Adrenal gland (tissue), 19 donors: ENCODE measurements at places on chromosomes 1 and 21. TPM values are rescaled to one million over a fixed set of nuclear protein-coding genes. Genes with fewer than 3 reads are reported as not detected.
A peak's percentile ranks its signal among the peaks of the same experiment; 100 is the strongest.

DNA sequence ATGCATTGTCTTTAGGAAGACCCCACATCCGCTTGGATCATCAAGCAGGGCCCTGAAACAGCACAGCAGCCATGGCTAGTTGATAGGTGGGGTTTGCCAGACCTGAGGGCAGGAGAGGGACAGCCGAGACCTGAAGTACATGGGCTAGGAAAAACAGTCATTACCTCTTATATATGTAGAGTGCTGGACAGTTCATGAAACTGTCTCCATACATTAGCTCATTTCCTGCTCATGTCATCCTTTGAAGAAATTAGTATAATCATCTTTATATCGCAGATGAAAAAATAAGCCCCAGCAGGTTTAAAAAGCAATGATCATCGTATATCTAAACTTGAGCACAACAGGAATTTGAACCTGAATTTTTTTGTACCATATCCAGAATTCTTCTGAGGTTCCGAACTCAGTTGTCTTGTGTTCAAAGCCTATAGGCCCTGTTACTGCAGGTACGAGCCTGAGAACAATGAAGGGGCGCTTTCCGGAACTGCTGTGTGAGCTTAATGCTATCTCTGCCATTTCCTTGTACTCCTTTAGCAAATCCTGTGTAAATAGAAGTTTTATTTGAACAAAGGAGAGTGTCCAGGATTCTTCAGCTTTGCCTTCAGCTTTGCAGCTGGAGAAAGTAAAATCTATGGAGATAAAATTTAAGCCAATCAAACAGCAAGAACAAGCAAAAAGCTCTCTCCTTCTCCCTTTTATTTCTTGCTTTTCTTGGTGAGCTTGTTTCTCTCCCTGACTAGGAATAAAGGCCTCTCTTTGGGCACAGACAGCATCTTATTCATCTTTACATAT is 32.4 kb upstream of the DUSP10 start:
- H3K27ac ChIP-seq, result no peak overlapping the region
- H3K36me3 ChIP-seq, result no peaks in the 10 kb centered on the region
- no peaks in the 10 kb centered on the region for H3K27me3 ChIP-seq
- no peak for DNase-seq
- H3K4me3 ChIP-seq, result no peak overlapping the region

DNA sequence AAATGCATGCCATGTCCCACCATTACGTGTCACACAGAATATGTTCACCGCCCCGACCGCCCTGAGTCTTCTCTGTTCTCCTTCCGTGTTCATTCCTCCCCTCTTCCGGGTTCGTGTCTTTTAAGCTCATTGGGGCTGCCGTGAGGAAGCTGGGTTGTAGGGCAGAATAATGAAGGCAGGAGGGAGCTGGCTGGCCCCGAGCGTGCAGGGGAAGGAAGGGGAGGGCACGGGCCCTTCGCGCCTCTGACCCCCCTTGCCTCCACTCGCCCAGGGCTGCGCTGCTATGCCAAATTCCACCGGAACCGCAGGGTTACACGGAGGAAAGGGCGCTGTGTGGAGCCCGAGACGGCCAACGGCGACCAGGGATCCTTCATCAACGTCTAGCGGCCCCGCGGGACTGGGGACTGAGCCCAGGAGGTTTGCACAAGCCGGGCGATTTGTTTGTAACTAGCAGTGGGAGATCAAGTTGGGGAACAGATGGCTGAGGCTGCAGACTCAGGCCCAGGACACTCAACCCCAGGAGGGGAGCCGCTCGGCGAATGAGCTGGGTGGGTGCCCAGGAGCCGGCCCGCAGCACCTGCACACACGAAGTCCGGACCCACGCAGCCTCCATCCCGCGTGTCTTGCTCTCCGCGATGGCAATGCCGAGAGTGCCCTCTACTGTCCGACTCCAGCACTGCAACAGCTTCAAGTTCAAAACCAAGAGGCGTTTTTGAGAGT is 16.5 kb upstream of the AGTRAP start:
- H3K4me3 ChIP-seq, result no peak overlapping the region
- H3K4me1 ChIP-seq, result no peaks in the 10 kb centered on the region
- H3K27ac ChIP-seq, result no peak overlapping the region
- DNase-seq, result peak; percentile 80
- no peaks in the 10 kb centered on the region for H3K36me3 ChIP-seq

- H3K27ac ChIP-seq, result peak overlapping the region; percentile 51
- H3K4me1 ChIP-seq, result peaks cover 63% of the 10 kb centered on the region
- no peaks in the 10 kb centered on the region for H3K27me3 ChIP-seq
- DNase-seq, result peak; percentile 93
Measured at GRCh38 chr1:91730801-91731732, 154.9 kb downstream of the TGFBR3 start.

DNA sequence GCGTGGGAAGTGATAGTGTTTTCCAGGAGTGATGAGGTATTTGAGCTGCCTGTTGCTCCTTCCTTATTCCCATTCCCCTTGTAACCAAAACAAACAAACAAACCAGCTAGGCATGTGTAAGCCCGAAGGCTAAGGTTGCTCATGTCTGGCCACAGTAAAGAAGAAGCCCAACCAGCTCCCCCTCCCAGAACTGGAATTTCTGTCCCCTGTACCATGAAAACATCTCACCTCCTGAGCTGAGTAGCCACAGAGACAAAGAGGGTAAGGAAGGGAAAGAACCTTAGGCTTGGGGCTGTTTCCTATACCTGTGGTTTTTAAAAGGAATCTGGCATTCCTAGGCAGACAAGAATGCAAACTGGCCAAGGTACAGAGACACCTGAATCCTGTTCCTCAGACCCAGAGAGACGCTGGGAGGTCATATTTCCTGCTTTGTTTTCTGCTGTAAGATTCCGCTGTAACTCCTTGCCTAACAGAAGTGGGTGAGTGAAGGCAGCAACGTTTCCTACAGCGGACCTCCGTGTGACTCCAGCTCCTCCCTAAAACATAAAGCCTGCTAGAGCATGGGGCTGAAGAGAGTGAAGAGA is 41.7 kb upstream of the RAB4A start:
- no peak overlapping the region for H3K4me3 ChIP-seq
- DNase-seq, result no peak
- no peaks in the 10 kb centered on the region for H3K36me3 ChIP-seq
- H3K27ac ChIP-seq, result peak overlapping the region; percentile 51
- H3K27me3 ChIP-seq, result no peaks in the 10 kb centered on the region

GJC2 gene
- total RNA-seq, result 2.1 TPM

GRCh38 chr1:33930346-33931110 is 66.6 kb downstream of the HMGB4 start:
- DNase-seq, result peak; percentile 89
- no peak overlapping the region for H3K27ac ChIP-seq
- H3K4me3 ChIP-seq, result no peak overlapping the region
- H3K4me1 ChIP-seq, result no peaks in the 10 kb centered on the region

DNA sequence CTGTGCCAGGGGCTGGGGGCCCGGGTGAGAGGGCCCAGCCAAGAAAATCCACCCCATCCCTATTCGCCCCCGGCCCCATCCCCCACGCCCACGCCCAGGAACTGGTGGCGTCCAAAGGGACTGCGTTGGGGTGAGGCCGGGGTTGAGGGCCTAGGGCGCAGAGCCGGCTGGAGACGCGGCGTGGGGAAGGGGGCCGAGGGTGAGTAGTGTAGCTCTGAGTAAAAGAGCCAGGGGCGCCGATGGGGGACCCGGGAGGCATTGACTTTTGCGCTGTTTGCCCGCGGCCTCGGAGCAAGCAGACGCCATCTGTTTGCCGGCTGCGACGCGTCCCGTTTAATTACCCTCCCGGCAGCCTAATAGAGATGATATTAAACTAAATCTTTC is 3.5 kb upstream of the DMRTA2 start:
- no peak overlapping the region for H3K27ac ChIP-seq
- no peak overlapping the region for H3K4me3 ChIP-seq
- peaks cover 97% of the 10 kb centered on the region for H3K27me3 ChIP-seq
- peaks cover 36% of the 10 kb centered on the region for H3K4me1 ChIP-seq
- H3K36me3 ChIP-seq, result no peaks in the 10 kb centered on the region

DNA sequence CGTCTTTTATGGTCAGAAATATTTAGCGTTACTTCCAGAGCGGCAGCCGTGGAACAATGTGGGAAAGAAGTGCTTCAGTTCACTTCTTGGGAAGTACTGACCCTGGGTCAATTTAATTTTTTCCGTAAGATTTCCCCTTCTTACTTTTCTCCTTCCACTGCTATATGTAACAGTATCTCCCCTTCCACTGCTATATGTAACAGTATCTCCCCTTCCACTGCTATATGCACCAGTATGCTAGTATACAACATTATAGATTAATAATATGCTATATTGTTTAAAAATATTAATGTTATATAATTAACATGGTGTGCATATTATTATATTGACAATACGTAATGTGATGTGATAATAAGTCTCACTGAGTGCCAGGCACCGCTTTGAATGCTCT is 69.7 kb upstream of the ERG start:
- H3K27ac ChIP-seq, result no peak overlapping the region
- peak overlapping the region; percentile 16 for H3K4me3 ChIP-seq
- DNase-seq, result no peak
